CD4-positive, alpha-beta T cell treated with Interleukin-10 for 1 hour (primary cell): ENCODE measurements at places on chromosomes 7 and 10.

- no peak for DNase-seq
These were observed 443.1 kb upstream of the C7orf33 start for GRCh38 chr7:148147438-148147837.

DNA sequence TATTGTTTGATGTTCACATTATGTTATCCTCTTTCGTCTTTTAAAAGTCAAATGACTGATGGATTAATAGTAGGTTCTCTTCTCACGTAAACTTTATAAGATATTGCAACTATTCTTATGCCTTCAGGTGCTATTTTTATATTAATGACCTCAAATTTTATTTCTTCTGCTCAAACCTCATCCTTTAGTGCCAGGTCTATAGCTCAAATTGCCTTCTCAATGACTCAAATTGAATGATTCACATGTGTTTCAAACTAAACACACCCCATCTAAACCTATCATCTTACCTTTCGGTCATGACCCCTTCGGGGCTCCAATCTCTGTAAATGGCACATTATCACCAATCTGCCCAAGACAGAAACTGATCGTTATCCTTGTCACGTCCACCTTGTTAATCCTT, 22.0 kb upstream of the LIPF start:
- no peak for DNase-seq

GRCh38 chr7:69467826-69468225, 130.4 kb upstream of the AUTS2 start:
- DNase-seq, result no peak

- no peak for DNase-seq
These were observed 22.8 kb downstream of the CDK14 start for GRCh38 chr7:90618876-90619275.

DNA sequence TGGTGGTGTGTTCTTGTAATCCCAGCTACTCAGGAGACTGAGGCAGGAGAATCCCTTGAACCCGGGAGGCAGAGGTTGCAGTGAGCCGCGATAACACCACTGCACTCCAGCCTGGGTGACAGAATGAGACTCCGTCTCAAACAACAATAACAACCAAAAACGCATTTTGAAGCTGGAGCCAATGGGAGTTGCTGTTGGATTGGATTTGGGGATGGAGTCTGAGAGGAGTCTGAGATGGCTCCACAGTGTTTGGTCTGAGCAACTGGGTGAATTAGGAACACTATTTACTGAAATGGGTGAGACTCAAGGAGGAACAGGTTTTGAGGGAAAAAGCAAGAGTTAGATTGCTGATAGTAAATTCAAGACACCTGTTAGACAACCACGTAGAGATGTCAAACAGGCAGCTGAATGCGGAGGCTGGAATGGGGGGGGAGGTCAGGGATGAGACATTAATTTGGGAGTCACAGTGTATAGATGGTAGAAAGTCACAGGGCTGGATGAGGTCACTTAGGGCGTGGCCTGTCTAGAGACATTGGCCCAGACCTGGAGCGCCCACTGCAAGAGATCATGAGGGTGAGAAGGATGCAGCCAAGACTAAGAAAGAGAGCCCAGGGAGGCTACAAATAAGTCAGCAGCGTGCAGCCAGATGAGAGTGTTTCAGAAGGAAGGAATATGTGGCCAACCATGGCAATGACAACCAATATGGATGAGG, 56.4 kb downstream of the CYCS start:
- no peak for DNase-seq

GRCh38 chr7:5667391-5667790, 114.1 kb downstream of the RNF216 start:
- no peak for DNase-seq

DNA sequence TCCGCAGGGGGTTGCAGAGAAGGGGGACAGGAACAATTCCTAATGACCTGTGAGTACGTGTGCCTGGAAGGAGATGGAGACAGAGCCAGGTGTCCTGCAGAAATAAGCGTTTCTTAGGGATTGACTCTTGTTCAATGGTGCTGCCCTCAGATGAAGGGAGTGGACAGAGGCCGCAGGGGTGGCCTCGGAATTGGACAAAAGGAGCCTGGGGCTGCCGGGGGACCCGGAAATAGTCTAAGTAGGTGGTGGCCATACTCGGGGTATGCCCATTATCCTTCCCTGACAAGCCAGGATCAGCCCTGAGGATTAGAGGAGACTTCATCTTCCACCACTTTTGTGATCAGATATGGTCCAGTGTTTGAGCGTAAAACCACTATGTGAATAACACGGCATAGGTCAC, 39.2 kb downstream of the ELFN1 start:
- no peak for DNase-seq

DNA sequence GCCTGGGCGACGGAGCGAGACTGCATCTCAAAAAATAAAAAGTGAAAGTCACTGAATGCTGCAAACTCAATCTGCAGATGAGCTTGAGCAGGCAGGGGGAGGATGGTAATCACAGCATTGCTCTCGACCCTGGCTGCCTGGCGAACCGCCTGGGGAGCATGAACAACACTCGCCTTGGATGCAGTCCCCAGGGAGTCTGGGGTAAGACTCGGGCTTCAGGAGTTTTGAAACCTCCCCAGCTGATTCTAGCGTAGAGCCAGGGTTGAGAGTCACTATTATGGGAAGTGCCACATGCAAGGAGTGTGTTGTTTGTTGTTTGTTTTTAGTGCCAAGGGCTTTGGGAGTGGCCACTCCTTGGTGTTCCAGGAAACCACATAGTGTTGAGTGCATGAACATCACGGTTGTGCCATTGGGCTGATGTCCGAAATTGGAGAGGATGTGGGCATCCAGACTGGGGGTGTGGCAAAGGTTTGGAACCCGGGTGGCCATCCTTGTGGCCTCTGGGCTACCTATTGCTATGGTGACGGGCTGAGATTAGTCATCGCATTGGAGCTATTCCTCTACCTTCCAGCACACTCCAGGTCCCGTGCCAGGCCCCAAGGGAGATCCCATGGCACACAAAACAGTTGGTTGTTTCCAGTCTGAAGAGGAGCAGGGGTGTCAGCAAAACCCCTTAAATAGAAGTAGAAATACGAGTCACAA, 92.6 kb downstream of the RGS10 start:
- no peak for DNase-seq

DNA sequence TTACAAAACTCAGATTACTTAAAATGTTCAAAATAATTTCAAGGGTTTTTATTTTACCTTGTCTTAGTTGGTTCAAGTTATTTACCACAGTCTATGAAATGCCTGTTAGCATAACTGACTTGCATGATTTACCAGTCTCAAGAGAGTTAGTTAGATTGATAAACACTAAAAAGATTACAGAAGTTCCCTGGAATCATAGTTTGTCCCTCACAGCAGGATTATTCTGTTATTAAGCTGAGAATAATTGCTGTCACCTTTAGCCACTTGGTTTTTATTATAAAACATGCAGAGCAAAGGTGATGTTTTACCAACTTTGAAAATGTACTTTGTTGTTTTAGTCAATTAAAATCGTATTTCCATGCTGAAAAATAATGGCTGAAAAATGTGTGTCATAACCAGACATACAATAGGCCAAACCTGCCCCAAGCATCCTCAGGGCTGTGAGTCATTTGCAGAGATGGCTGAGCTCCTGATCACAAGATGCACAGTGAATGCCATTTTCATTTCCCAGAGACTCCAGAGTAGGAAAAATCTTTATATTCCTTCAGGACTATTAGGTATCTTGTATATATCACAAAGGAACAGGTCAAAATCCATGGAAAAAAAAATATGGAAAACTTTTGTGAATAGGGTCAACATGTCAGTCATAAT, 87.8 kb upstream of the DKK1 start:
- no peak for DNase-seq

GRCh38 chr10:59879363-59879913, 26.9 kb downstream of the CCDC6 start:
- DNase-seq, result no peak

- DNase-seq, result no peak
These were observed 40.8 kb downstream of the DNAJB6 start for GRCh38 chr7:157377436-157378124.

DNA sequence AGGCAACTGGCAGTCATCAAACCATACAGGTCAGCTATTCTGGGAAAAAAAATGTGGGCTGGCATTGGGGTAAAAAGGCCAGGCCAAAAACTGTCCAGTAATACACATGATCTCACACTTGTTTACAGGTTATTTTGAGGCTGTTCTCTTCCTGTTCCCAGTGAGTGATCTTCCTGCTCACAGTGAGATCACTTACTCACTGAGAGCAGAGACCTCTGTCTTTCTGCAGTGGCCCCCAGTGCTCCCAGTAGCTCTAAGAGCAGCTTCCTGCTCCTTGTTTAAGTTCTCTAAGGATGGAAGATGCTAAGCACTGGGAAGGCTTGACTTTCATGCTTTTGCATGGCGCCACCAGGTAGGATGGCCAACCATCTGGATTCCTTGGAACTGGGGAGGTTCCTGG, 93.5 kb upstream of the KIAA1217 start:
- DNase-seq, result no peak

DNA sequence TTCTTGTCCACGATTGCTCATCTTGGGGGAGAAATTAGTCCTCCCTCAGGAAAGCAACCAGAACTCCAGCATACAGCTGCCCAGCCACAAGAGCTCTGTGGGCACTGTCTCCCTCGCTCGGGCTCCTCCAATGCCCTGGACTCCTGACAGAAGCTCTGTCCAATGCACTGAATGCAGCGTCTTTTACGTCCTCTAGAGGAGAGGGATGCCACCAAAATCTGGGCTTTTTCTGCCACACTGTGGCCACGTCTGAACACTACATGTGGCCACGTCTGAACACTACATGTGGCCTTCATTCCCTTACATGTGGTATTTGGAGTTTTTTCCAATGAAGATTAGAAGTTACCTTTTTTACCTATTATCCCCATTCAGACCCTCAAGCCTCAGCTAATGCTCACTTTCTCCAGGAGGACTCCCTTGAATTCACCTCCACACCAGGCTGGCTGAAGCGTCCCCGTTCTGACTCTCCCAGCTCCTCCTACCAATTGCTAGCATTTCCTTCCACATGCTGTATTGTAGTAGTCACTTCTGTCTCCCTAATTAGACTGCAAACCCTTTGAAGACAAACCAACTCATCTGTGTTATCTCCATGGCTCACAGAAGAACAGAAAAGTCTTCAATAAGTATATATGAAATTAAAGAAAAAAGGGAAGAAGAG, 134.3 kb upstream of the PDE1C start:
- no peak for DNase-seq

DNA sequence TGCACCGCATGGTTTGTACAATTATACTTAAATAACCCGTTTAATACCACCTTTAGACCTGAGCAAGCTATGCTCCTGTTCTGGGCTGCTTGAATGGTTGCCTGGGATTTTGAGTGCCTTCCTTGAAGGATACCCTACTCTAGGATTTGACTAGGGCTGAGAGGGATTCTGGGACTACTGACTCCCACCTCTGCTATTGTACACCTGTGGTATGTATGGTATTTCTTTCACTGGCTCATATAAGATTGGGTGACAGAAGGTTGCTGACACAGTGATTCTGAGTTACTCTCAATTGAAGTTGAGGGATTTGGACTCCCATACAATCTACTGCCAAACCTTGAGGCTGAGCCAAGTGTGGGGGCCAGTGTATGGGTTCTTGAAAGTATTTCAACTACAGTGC, 494.4 kb upstream of the SEMA3D start:
- DNase-seq, result no peak

DNA sequence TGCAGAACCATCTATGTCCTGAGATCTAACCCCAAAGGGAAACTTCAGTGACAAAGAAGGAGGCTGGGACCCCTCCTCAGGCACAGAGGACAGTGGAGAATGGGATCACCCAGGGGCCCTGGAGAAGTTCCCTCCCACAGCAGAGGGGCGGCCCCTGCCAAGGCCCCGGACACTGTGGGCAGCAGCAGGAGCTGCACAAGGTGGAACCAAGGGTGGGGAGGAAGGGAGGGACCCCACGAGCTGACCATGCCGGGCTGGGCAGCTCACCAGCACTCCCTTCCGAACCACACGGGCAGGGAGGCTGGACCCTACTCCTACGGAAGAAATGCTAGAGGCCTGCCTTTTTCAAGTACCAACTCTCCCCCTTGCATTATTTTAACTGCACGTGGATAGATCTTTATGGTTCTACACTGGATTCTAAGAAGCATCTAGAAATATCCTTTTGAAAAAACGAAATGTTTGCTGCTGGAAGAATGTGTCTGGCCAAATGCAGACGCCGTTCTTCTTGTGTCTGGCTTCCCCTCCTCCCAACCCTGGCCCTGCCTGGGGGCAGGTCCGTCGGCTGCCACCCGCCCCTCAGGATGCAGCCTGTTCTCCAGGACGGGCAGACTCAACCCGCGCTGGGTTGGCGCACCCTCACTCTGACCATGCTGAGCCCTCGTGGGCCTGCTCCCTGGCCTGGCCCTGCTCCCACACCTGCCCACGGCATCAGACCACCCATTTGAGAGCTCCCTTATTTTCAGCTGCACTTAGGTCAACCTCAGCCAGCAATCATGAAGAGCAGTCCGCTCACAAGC, 193.9 kb downstream of the TCERG1L start:
- no peak for DNase-seq

GRCh38 chr7:30921540-30922401, 10.1 kb downstream of the AQP1 start:
- no peak for DNase-seq

GRCh38 chr10:133307776-133308420, 774 bp downstream of the TUBGCP2 start:
- peak; percentile 92 for DNase-seq

DNA sequence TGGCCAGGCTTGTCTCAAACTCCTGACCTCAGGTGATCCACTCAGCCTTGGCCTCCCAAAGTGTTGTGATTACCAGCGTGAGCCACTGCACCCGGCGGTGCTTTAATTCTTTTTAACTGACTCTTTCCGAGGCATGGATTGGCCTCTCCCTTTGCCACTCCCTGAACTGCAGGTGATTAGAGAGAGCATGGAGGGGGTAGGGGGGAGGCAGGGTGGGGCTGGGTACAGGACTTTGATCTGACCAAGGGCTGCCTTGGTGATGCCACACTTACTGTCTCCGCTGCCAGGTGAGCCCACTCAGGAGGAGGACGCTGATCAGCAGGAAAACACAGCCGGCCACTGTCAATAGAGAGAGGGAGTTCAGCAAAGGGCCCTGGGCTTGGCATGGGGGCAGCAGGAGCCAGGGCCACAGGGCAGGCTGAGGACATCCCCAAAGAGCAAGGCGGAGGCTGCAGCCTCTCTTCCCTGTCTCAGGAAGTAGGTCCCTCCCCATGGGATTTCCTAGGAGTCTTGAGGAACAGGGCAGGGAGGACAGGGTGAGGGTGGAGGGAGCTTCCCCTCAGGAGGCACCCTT, 40.5 kb upstream of the IL15RA start:
- no peak for DNase-seq

DNA sequence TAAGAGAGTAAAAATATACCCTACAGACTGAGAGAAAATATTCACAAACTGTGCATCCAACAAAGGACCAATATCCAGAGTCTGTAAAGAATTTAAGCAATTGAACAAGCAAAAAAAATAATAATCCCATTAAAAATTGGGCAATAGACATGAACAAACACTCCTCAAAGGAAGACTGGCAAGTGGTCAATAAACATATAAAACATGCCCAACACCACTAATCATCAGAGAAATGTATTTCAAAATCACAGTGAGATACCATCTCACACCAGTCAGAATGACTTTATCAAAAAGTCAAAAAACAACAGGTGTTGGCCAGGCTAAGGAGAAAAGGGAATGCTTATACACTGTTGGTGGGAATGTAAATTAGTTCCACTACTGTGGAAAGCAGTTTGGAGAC, 21.9 kb upstream of the ZNF804B start:
- no peak for DNase-seq
